ELF-1 (cell line): ENCODE measurements at places on chromosomes 7 and 10.
A peak's percentile ranks its signal among the peaks of the same experiment; 100 is the strongest.

DNA sequence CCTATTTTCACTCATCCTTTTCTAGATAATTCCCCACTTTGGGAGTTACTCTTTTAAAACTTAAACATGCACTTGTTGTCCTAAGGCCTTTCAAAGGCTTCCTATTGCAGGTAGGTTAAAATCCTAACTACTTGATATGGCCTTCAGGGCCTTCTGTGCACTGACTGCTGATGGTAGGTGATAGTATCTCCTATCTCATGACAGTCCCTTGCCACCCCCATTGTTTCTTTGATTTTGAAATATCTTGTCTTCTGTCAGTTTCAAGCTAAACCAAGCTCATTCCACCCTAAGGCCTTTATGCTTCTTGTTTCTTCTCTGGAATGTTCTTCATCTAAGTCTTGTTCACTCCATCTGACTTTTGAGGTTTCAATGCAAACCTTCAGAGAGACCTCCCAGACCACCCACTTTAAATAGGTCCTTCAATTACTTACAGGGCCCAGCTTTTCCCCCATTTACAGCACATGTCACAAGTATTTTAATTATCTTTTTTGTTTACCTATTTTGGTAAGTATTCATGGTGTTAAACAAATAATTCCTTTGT is 2.4 kb upstream of the MTPN start:
- no peak for DNase-seq

DNA sequence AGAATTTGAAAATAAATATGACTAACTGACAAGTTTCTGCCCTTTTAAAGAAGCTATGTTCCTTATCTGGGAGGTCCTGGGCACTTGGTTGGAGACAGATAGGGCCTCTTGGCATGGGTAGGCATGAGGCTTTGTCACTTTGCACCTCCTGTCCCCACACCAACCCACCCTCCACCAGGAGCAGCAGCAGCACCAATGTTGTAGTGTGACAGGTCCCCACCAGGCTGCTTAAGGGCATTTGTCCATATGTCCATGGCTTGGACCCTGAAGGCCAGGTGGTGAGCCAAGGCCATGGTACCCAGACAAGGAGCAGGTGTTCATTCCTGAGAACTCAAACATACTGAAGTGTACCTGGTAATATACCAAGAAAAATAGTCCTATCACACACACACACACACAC is 629.1 kb downstream of the ACTR3B start:
- DNase-seq = no peak

DNA sequence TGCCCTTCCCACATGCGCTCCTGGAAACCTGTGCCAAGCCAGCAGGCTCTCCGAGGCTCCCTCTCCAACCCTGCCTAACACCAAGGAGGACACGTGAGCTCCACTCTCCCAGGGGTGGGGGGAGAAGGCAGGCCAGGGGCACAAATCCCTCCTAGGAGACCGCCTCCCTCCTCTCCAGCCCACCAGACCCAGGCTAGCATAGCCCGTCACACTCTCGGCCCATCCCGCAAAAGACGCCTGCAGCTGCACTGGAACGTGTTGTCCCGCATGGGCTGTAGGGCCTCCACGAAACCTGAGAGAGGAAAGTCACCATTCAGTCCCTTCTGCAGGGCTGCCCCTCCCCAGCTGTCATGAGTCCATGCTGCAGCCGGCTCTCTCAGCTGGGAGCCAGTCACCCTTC is 126.3 kb downstream of the MAD1L1 start:
- DNase-seq = no peak

DNA sequence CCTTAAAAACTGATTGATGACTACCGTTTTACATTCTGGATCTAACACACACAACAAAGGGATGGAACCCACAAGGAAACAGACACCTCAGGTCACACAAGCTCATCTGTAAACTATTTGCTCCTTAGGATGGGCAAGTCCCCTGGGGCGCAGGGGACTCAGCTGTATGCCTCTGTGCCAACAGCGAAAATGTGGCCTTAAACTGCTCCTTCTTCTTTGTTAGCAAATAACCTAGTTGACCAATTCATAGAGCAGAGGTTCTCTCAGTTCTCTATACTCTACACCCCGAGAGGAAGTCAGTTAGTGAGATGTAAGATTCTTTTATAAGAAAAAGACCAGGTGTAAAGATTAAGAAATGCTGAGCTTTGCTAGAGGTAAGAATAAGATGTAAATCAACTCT is 181.9 kb upstream of the PRSS58 start:
- no peak for DNase-seq

DNA sequence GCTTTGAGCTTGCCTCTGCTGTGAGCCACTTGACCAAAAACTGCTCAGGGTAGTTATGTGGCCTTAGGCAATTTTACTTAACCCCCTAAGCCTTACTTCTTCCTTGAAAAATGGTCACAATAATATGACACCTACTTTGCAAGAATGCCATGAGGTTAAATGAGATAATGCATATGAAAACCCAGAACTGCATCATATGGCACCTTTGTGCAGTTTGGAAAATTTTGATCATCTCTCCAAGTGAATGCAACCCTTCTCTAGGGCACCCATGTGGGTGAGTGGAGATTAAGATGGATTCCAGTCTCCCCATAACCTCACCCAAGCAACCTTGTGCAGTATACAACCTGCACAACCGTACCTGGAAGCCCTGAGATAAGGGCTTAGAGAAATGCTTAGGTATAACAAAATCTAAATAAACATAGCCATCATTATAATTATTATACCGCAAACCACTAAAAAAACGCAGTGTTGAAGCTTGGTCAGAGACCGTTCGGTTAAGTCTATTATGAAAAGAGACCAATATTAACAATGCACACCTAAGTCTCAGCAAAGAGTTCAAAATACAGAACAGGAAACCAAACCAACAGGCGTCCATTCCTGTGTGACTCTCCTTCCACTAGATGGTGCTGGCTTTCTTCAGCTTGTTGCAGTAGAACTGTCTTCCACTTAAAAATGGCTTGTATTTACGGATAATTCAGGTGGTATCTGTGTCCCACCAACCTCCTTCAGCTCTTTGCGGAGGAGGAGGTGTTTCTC is 21.0 kb upstream of the ASB15 start:
- peak; percentile 42 for DNase-seq

- no peak for DNase-seq
Measured at GRCh38 chr7:607938-608337, 88.3 kb upstream of the PDGFA start.

DNA sequence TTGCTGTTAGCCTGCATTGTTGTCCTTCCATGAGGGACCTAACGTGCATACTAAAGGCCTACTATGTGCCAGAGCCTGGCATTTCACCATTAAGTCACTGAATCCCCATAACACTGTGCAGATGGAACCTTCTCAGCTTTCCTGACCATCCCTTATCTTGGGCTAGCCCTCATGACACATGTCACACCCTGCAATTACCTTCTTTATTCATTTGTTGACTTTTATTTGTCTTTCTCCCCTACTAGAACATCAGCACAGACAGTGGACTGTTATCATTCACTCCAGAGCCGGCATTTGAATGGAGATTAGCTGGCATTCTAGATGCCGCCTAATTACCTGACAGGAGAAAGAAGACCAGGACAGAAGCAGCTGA is 471.1 kb upstream of the GALNT17 start:
- no peak for DNase-seq

DNA sequence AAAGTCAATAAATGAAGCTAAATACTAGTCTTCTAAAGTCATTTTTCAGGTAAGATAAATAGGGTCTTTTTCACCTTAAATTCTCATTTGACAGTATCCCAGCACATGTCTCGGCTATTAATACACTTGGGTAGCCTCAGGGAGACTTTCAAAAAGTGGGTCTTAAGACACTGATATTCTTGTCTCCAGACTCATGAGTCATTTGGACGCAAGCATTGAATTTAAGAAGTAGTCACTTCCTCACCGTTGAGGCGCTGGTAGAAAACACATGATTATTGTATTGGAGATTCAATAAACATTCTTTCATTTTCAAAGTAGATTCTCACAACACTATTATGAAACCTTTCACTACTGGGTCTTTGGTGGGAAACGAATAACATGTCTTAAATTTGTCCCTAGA is 108.9 kb upstream of the SP8 start:
- DNase-seq = no peak

DNA sequence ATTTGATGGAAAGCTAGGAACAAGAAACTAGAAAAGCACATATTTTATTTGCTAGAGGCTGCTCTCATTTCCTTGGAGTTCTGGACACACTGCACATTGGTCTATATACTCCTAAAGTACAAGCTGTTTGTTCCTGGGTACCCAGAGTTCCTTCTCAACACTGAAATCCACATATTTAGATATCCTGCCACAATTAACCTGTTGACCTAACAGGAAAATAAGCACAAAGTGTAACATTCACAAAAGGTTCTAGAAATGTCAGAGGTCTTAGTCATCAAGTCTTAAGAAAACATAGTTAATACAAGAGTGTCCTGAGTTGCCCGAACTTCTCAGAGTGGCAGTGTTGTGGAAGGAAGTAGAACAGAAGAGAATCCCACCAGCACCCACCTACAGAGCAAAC is 115.6 kb downstream of the ELMO1 start:
- DNase-seq = no peak

DNA sequence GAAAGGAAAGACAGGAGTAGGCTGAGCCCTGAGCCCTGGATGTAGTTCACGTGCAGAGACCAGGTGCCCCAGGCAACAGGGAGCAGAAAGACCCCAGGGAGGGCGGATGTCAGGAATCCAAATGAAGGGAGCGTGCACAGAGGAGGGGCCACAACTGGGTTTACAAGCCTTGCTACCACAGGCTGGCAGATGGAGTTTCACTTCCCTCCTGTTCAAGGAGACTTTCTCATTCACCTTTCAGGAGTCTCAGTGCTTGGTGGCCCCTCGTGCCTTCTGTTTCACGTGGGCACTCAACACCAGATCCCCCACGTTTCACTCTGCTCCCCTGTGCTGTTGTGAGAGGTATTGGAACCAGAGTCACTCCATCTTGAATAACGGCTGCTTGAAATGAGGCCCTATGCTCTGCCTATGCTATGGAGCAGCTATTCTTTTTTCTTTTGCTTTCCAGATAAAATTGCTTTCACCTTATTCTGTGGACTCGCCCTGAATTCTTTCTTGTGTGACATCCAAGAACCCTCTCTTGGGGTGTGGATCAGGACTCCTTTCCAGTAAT is 601.4 kb upstream of the IGFBP3 start:
- DNase-seq = no peak

GRCh38 chr10:12839941-12840611 is 161.4 kb downstream of the CCDC3 start:
- no peak for DNase-seq

GRCh38 chr7:149859369-149859768 is 14.4 kb upstream of the ATP6V0E2 start:
- DNase-seq = no peak

- no peak for DNase-seq
Measured at GRCh38 chr7:140456551-140457051, 22.7 kb downstream of the MKRN1 start.

DNA sequence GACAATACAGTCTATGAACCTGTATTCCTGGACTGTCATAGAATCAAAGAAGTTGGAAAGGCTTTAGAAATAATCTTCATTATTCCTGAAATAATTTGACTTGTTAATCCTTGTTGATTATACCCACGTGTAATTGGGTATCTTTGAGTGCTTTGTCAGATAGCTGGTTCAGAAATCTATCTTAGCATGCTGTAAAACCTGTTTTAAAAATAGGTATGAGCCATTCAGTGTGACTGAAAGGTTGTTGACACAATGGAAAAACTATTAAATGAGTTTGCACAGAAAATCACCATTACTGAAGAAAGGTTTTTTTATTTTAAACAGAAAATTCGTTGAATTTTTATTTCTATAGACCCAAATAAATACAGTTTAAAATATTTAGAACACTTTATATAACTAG is 38.7 kb downstream of the PHTF2 start:
- no peak for DNase-seq

DNA sequence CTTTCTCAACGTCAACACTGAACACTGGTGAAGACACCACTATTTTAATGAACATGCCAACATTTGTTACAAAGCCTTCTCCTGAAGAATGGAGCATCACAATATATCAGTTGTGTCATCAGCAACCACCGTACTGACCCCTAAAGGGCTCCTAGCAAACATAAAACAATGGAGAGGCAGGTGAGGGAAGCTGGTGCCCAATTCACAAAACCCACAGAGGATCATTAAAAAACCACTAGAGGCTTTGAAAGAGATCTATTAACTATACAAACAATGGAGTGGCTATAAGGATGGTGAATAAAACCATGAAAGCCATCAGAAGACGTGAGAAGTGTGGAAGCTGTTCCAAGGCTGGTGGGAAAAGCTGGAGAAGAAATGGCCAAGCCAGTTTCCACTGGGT is 150.8 kb downstream of the FAM107B start:
- no peak for DNase-seq

DNA sequence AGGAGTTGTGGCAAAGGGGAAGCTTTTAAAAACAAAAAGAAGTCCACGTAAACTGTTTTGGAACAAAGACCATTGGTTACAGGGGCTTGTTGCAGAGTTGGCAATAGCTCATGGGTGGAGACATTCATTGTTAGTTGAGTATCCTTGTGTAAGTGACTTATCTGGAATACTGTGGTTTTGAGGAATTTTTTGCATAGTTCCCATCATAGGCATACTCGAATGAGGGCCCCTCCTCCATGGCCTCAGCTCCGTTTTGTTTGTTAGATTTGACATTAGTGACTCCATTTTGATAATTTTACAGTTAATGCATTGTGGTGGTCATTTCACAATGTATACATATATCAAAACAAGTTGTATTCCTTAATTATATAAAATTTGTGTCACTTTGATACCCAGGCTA is 12.8 kb upstream of the SMKR1 start:
- no peak for DNase-seq

DNA sequence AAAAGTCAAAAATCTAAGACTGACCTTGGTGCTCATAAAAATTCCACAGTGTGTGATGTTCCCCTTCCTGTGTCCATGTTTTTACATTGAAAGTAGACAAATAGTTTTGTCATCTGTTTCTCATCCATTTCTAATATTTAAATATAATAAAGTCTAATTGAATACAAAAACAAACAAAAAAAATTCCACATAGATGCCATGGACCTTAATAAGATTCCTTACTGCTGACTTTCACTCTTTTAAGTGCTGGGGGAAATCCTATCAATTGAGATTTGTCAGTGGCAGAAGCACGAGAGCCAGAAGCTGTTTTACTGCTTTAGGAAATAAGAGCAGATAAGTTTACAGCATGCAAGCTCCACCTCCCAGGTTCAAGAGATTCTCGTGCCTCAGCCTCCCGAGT is 310.0 kb downstream of the ABCA13 start:
- DNase-seq = no peak

- no peak for DNase-seq
Measured at GRCh38 chr7:138495485-138495884, 35.4 kb downstream of the TRIM24 start.

DNA sequence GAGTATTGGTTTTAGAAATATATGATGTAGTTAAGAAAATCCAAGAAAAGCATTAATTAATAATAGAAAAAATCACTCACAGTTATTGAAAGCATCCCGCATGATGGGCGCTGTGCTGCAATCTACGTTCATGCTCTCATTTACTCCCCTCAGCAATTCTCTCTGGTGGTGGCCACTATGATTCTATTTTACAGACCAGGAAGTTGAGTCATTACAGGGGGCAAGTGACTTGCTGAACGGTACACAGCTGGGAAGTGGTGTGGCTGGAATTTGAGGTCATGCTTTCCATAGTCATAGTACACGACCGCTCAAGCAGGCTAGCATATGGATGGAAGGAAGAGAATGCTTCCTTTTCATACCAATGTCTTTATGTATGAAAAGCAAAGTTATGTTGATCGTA is 117.4 kb downstream of the TES start:
- DNase-seq = no peak

- peak; percentile 61 for DNase-seq
Measured at GRCh38 chr10:2202401-2202800, 465.1 kb upstream of the ADARB2 start.
